ENCODE measurements at places on chromosomes 7 and 10.

GRCh38 chr7:2269991-2270460 lies 28.0 kb downstream of the NUDT1 start:
- no peak for DNase-seq

DNA sequence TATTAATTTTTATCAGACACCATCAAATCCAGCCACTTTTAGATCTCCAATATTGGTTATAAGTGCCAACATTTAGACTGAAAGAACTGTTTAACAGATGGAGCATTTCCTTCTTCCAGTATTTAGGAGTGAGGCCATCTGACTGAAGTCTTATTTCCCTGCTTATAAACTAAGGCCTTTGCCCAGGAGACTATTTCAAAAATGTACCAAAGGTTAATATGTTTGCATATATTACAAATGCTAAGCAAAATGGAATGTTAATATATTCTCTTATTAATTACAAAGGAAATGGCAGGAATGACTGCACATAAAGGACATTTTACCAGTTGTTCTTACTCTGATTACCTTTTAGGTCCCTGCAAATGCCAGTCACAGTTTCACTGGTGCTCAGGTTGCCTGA lies 238.9 kb upstream of the PLXNA4 start:
- no peak for DNase-seq

- no peak for DNase-seq
These were observed 68.2 kb downstream of the CHST15 start for GRCh38 chr10:124025152-124025551.

DNA sequence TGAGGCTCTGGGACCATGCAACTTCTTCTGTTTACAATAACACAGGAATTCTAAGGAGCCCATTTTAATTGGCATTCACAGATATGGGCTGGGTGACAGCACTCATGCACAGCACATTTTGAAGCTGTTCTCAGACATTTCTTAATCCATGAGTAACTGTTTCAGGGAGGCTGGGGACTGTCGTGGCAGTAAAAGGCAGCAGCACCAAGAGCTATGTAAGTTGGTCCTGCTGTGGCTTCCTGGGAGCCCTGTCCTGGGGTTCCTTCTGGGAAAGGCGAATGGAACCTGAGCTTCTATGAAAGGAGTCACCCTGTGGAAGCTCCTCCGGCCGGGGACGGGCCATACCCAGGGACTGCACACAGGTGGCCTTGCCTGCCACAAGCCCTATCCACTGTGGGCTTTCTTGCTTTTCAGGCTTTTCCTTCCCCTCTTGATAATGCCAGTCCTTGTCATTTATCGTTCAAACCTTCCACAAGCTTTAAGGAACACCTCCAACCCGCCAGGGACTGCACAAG lies 40.5 kb downstream of the COBL start:
- DNase-seq: no peak

- no peak for DNase-seq
These were observed 517.0 kb downstream of the INHBA start for GRCh38 chr7:41185851-41186250.

DNA sequence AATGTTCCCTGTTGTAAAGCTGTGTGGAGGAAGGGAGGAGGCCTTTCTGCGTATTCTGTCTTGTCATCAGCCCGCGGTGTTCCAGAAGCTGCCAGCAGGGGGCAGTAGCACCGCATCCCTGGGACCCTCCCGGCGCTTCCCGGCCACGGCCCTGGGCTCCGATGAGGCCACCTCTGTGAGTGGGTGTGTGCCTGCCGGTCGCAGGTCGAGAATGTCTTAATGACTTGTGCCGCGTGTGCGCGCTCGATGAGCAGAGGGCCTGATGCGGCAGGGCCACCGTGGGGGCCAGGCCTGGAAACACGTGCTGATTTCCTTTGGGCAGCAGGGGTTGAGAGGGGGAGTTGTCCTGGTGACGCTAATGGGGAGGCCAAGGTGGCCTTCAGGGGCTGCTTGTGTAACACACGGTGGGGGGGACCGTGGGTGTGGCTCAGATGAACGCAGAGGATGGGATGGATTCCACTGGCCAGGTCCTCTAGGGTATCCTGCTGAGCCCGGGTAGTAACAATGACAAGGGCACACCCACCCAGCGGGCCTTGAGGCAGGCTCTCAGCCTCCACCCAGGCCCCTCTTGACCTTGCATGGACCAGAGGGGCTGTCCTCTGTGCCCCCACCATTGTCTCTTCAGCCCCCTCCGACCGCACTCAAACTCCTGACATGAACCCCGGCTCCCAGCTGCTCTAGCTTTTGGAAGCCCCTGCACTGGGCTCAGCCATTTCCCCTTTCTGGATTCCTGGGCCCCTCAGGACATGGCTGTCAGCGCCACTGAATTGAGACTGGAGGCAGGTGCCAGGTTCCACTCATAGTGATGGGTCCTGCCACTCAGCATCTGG lies 135.9 kb upstream of the PODXL start:
- peak; percentile 75 for DNase-seq

- no peak for DNase-seq
These were observed 23.7 kb downstream of the RTKN2 start for GRCh38 chr10:62244785-62245467.

DNA sequence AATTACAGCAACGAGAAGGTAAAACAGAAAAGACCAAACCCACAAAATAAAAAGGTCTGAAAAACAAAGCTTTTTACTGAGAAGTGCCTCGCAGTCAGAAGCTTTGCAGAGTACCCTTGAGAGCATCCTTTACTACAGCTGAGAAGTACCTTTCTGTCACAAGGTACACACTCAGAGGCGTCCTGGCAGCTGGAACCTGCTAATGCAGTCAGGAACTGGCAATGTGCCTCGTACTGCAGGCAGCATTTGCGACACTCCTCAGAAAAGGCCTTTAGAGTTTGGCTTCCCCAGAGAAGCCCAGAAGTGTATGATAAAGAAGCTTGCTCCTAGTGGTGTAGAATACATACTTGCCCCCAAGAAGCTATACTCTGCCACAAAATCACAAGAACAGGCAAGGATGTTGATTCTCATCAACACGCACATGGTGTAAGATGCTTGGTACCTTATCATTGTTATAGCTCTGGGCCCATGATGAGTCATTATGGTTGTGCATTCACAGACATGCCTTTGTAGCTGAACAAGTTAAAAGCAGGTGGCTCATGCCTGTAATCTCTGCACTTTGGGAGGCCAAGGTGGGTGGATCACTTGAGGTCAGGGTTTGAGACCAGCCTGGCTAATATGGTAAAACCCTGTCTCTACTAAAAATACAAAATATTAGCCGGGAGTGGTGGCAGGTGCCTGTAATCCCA lies 2.0 kb upstream of the GTPBP4 start:
- no peak for DNase-seq

DNA sequence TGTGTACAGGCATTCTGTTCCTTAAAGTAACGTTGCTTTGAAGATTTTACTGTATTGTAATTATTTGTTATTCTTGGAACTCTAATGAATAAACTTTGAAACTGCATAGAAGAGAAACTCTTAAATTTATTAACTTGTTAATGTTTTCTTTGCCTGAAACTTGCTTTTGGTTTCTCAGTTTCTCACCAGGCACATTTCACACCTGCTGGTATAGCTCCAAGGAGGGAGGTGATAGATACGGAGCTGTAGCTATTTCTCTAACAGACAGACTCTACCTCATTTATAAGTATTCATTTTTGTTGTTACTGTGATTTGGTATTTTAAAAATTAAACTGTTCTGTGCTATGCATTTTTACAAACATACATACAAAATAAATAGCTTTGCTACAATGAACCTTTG lies 32.7 kb downstream of the R3HCC1L start:
- no peak for DNase-seq

GRCh38 chr7:26451997-26452396 lies 160.3 kb downstream of the SNX10 start:
- no peak for DNase-seq

DNA sequence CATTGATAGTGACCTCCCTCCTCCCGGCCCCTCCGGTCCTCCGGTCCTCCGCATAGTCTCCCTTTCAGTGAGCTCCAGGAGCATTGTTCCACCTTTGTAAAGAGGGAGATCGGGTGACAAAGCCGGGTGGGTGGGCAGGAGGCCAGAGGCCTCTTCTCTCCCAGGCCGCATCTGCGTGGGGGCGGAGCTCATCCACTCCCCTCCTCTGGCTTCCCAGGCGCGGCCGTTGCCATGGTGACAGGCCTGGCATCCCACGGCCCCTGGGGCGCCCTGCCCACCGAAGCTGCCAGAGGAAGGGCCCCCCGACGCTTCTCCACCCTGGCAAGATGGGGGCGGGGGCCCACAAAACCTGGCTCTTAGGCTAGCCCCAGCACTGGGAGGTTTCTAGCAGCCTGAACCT lies 4.4 kb upstream of the FZD9 start:
- DNase-seq: no peak

DNA sequence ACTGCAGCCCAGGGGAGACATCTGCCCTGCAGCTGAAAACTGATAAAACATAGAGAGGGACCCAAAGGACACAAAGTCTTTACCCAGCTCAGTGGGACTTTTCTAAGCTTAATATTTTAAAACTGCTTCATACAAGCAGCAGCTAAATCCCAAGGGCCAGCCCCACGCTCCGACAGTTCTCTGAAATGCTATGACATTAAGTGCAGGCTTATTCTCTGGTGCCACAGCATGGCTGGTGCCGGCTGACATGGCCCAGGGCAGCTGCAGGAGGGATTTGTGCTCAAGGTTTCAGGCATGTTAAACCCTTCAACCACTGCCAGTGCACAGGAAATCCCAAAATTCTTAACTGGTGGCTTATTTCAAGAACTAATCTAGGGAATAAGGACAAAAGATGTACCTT lies 170.9 kb downstream of the PARD3 start:
- DNase-seq: no peak

DNA sequence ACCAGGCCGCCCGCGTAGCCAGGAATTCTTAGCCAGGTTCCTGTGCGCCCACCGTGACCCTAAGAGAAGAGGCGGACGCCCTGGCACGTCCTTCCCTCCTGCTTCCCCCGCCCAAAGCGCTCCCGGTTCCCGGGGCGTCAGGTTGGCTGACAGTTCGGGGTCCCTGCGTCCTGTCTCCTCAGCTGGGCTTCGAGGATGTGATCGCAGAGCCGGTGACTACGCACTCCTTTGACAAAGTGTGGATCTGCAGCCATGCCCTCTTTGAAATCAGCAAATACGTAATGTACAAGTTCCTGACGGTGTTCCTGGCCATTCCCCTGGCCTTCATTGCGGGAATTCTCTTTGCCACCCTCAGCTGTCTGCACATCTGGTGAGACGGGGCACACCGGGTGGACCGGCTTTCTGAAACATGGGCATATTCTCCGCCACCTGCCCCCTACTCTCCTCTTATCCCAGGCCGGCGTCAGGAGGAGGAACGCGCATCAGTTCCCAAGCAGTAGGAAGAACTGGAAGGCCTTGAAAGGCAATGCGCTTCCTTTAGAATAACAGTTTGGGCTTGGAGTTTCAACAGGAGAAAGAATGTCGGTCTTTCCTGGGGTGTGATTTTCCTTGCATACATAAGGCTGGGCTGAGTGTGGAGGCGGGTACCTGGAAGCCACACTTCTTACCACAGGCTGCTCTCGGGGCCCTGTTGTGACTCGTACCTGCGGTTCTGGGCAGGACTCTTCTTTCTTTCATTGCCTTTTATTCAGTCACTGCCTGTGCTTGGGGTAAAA lies 728 bp downstream of the CAV2 start:
- DNase-seq: peak; percentile 63

DNA sequence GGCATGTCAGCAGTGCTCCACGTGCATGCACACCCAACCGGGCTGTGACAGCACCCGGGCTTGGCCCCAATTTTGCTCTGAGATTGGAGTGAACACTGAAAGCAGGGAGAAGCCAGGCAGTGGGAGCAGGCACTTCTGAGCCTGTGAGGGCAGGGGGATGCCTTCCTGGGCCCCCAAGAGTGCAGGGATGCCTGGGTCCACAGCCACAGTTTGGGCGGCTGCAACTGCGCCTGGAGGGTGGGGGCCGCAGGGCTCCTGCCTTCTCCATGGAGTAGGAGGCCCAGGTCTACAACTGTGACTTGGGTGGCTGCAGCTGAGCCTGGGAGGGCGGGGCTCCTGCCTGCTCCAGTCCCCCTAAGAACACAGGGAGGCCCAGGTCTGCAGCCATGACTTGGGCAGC lies 37.6 kb upstream of the BNIP3 start:
- DNase-seq: no peak

DNA sequence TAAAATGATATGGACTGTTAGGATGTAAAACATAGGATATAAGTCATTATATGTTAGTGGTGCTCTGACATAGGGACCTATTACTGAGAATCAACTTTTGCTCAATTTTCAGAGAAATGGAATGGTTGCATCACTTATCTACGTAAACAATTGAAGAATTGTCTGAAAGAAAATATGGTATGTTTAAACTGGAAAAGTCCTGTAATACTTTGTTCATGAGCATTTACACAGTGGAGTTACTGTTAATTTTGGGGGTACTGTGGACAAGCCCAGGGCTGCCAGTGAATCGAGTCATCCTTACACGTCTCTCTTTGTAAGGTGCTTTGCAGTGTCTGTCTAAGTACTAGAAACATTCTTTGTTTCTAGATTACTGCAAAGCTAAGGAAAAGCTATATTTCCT lies 152.0 kb downstream of the ZNF22 start:
- no peak for DNase-seq

DNA sequence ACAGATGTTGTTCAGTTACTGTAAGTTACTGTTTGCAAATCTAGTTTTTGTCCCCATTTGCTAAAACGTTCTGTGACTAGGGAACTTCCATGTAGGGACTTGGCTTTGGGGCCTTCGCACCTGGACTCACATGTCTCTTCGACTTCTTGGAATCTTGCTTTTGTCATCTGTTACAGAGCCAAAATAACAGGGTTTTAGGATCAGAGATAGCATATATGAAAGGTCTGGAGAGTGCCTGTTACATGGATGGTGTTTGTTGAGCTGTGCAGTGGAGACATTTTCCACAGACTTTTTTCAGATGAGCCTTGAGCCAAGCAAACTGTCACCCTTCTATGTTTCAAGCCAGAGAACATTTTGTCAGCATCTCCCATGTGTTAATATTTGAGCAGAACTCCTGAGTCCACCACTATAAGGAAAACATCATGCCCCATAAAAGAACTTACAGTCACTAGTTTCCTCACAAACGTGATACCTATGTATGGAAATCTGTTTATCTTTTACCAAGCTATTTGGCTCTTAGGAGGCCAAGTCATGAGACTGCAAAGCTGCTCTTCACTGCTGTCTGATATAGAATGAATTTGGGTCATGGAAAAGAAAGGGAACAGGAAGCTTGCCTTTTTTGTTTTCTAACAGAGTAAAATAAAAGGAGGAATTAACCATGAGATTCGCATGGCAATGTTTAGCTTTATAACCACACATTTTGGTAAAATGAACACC lies 818.6 kb upstream of the IGFBP3 start:
- DNase-seq: no peak

- no peak for DNase-seq
These were observed 139.2 kb downstream of the ELMO1 start for GRCh38 chr7:37309493-37309892.

All from activated CD4-positive, alpha-beta T cell treated with anti-CD3 and anti-CD28 coated beads, Interleukin-2, amount 50 U/mL, for 48 hours (primary cell).